IPS-NIHi11 (cell line): ENCODE measurements at places on chromosomes 1 and 21.
A peak's percentile ranks its signal among the peaks of the same experiment; 100 is the strongest.

GRCh38 chr1:27658951-27659496 is 13.0 kb downstream of the IFI6 start:
- DNase-seq, result no peak

GRCh38 chr1:206699000-206699586 is 14.4 kb downstream of the MAPKAPK2 start:
- no peak for DNase-seq

- DNase-seq, result no peak
Measured at GRCh38 chr21:24844671-24845070, 762.6 kb downstream of the MRPL39 start.

DNA sequence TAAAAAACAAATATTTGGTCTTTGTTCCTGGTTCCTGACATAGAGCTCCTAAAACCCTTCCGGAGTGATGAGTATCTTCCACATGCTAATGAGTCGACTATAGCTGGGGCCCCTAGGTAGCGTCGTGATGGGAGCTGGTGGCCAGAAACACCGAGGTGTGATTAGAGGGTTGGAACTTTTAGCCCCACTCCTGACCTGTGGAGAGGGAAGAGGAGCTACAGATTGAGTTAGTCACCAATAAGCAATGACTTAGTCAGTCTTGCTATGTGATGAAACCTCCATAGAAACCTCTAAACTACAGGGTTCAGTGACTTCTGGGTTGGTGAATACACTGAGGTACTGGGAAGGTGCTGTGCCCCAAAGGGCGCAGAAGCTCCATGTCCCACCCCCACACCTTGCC is 30.1 kb upstream of the PLD5 start:
- DNase-seq, result no peak

DNA sequence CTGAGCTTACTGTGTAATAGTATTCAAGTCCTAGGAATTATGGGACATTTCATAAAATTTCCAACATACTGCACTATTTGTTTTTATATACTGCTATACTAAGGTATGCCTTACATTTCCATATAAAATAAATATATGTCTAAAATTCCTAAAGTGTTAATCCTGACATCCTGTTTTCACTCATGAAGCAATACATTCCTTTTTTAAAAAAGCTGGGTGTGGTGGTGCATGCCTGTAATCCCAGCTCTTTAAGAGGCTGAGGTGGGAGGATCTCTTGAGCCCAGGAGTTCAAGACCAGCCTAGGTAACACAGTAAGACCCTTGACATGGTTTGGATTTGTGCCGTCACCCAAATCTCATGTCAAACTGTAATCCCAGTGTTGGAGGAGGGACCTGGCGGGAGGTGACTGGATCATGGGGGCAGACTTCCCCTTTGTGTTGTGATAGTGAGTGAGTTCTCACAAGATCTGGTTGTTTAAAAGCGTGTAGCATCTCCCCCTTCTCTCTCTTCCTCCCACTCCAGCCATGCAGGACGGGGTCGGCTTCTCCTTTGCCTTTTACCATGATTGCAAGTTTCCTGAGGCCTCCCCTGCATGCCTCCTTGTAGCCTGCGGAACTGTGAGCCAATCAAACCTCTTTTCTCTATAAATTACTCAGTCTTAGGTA is 5.8 kb downstream of the CDC42BPA start:
- DNase-seq, result no peak

- DNase-seq, result no peak
Measured at GRCh38 chr1:58941471-58942289, 157.8 kb upstream of the JUN start.

GRCh38 chr1:115577513-115577912 is 64.3 kb upstream of the VANGL1 start:
- DNase-seq, result no peak

DNA sequence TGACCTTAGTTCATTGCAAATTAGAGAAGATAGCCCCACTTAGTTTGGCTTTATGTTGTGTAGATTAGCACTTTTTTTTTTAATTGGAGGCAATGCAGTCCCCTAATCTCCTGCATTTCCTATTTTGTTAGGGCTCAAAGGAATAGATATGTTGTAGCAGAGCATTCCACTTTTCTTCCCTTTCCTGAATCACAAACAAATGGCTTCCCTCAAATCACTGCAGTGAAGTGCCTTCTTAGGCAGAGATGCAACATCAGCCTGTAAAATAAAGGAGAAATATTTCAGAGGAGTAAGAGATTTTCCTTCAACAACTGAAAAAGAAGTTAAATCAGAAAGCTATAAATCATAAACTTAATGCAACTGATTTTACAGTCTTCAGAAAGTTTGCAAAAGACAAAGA is 271.8 kb upstream of the C1orf105 start:
- no peak for DNase-seq

GRCh38 chr1:200099040-200099439 is 71.5 kb downstream of the NR5A2 start:
- no peak for DNase-seq

- DNase-seq, result no peak
Measured at GRCh38 chr1:244887281-244887680, 22.9 kb upstream of the HNRNPU start.

DNA sequence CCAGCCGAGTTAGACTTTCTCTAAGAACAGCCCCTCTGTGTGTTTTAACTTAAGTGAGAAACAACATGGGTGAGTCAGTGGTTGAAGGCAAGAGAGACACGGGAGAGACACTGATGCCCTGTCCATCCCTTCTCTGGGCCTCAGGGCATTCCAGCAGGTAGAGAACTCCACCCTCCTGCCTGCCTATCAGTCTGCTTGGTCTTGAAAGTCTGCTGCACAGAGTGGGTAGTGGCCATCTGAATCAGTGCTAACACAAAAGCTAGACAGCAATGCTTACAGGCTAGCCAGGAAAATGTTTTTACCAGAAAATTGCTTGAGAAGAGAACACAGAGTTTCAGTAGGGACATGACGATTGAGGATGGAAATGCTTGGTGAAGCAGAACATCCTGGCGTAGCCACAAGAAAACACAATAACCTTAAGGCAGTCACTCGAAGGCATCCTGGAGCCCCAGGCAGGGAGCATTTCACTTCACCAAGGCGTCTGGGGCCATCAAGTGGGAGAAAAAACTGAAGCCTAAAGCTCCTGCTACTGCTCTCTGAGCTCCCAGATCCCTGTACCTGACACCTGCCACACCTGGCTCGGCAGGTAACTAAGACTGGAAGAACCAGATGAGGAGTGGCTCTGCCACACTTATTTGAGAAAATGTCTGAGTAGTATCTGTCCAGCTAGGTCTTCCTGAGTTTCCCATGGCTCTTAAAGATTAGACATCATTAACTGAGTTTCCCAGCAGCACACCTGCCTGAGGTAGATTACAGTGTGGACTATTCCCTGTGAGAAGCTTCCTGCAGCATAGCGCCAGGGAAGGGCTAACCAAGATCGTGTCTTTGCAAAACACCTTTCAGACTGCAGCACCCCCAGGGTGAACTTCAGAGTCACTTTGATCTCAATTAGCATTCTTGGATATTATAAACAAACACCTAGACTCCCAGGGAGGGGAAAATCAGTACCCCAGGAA is 18.1 kb upstream of the LBR start:
- no peak for DNase-seq

DNA sequence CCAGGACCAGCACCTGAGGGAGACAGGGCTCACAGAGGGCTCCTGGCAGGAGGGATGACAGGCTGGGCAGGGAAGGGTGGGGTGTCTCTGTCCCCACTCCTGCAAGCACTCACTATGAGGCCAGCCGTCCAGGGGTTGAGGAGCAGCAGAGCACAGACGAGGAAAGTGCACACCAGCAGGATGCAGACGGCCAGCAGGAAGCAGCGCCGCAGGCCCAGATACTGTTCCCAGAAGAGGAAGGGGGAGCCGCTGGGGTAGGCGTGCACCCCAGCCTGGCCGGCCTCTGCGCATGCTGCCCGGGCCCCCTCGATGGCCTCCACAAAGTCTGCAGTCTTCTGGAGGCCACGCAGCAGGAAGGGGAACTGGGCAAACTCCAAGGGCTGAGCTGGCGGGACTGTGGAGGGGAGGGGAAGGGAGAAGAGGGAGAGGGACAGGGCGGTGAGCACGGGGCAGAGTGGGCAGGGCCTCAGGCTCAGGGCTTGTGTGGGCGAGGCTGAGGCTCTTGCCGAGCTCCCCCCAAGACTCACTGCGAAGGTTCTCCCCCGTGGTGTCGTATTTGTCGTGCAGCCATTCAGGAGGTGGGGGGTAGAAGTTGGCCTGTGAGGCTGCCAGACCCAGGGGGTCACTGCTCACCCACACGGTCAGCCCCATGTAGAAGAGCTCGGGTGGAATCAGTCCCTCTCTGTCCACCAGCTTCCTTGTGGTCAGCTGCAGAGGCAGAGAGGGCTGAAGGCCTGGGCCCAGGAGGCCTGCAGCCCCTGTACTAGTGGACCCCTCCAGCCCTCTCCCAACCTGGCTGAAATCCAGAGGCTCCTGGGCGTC is 16.5 kb downstream of the PTCH2 start:
- DNase-seq, result no peak

DNA sequence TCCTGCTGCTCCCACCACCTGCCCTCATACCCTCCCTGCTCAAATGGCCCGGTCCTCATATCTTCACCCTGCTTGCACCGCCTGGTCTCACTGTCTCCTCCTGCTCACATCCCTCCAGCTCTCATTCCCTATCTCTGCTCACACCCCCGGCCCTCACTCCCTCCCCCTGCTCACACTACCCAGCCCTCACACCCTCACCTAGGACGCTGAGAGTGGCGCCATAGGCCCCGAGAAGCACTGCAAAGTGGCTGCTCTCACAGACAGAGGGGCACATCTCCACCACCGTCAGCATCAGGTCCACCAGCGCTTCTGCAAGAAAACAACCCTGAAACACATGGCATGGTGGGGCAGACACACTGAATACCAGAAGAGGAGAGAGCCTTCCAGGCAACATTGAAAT is 38.6 kb downstream of the MRAP start:
- DNase-seq, result no peak

GRCh38 chr1:185541871-185542301 is 192.3 kb upstream of the HMCN1 start:
- DNase-seq, result no peak

DNA sequence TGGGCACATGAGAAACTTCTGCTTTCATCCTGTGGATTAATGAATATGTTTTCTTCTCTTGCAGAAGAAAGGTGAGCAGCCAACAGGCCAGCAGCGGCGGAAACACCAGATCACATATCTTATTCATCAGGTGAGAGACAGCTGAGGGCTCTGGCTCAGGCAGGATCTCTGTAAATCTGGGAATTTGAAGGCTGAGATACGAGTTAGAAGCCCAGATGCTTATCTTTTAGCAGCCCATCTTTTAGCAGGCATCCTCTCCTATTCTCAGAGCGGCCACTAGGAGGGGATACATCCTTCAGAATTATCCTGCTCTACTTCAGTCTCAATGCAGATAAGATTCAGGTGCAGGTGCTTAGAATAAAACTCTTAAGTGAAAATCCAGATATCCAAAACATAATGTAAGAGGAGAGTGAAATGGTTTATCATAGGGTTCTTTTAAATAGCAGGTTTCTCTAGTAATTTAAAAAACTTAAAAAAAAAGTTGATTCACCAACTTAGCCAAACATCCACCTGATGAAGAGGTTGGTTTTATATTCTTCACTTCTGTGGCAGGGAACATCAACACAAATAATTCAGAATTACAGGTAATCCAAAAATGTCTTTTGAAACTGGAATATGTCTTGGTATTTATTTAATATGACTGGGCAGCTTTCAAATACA is 19.3 kb downstream of the SH2D2A start:
- peak; percentile 72 for DNase-seq

DNA sequence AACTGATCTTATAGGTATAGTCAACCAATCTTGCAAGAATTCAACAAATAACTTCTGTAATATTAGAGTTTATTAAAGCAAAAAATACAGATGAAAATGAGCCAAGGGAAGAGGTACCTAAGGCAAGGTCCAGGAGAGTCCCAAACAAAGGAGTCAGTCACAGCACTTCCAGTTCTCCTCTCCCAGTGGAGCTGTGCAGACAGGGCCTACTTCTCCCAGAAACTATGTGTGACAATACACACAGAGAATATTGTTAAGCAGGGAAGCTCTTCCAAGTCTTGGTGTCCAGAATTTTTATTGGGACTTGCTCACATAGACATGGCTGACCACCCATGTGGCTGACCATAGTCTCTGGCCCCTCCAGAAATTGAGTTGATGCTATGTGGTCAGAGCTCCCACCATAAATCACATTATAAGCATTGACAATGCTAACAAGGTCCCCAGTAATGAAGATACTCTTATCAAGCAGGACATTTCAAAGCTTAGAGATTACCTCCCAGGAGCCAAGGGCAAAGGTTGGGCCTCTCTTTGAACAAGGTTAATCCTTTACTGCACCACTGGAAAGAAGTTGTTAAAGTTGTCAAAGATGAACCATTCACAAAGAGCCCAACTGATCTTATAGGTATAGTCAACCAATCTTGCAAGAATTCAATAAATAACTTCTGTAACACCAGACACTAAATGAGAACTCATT is 3.5 kb upstream of the CD244 start:
- DNase-seq, result no peak

- DNase-seq, result no peak
Measured at GRCh38 chr21:35438643-35439404, 389.7 kb upstream of the RUNX1 start.

DNA sequence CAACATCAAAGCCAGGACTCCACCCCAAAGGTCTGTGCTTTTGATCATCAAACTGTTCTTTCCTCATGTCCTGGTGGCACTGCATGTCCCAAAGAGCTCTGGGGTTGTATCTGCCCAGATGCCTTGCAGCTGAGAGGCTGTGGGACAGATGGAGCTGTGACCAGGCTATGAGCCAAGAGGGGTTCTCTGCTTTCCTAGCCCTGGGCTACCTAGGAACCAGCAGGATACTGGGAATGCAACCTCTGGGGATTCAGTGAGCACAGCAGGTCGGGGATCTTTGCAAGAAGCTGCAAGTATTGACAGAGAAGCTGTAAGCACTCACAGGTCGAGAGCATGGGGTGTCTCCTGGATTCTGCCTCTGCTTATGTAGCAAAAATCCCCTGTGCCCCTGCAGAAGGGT is 186.6 kb downstream of the GRIK3 start:
- DNase-seq, result peak; percentile 48

DNA sequence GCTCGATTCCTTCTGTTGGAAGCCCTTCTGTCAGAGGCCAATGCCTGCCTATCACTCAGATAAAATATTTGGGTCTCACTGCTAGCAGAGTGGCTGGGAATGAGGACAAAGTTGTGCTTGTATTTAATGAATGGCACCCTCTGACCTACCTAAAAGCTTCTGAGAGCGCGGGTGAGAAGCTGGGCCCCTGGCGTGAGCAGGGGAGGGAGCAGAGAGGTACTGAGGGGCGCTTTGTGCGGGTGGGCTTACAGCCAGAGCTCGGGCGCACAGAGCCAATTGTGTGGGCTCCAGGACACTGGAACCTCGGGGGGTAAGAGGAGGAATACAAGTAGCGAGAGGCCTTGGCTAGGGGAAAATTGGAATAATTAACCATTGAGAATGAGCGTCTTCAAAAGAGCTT is 32.3 kb downstream of the PCAT6 start:
- no peak for DNase-seq
